Kidney epithelial cell (primary cell): ENCODE measurements at places on chromosomes 1 and 21. TPM values are rescaled to one million over a fixed set of nuclear protein-coding genes. Genes with fewer than 3 reads are reported as not detected.

CD5L gene
- not detected in 2 replicates for total RNA-seq

SLC2A5 gene
- 0.07 TPM in 1 of 2 replicates, not detected in the other for total RNA-seq

PRKCZ gene
- 37.0 and 37.6 TPM in 2 replicates for total RNA-seq

GRCh38 chr21:44849616-44850130 is 23.8 kb downstream of the PTTG1IP start:
- DNase-seq, result no peak

BRINP2 gene
- 0.07 TPM in 1 of 2 replicates, not detected in the other for total RNA-seq

- no peak for DNase-seq
Measured at GRCh38 chr1:56094168-56094567, 485.2 kb downstream of the PLPP3 start.

GRCh38 chr1:186865857-186866256 is 37.1 kb downstream of the PLA2G4A start:
- DNase-seq, result no peak

CNN3 gene
- 223 and 226 TPM in 2 replicates for total RNA-seq

DNA sequence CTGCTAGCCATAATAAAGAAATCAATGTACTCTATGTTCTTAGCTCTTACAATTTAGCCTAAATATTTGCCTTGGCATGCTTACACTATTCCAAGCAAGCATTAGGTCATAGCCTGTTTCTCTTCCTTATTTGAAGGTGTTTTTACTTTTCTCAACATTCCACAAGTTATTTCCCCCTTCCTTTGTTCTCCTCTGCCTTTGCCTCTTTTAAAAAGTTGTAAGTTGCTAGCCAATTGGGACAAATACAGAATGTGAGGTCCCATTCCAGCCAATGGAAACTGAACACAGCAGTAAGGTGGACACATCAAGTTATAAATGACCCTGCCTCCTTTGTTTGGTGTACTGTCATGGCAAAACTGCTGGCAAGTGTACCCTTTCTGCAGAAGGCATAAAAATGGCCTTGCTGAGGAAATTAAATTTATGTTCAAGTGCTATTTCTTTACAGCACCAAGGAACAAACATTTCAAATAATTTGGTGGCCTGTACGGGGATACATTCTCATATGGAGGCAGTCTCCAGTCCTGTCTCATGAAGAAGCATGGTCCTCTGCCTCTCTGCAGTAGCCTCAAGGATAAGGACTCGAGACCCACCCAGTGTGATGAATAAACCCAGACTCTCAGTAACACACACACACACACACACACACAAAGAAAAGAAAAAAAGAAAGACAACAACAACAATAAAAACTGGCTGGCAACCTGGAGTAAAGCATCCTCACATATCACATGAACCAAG is 28.8 kb upstream of the FMO1 start:
- DNase-seq, result no peak

DNA sequence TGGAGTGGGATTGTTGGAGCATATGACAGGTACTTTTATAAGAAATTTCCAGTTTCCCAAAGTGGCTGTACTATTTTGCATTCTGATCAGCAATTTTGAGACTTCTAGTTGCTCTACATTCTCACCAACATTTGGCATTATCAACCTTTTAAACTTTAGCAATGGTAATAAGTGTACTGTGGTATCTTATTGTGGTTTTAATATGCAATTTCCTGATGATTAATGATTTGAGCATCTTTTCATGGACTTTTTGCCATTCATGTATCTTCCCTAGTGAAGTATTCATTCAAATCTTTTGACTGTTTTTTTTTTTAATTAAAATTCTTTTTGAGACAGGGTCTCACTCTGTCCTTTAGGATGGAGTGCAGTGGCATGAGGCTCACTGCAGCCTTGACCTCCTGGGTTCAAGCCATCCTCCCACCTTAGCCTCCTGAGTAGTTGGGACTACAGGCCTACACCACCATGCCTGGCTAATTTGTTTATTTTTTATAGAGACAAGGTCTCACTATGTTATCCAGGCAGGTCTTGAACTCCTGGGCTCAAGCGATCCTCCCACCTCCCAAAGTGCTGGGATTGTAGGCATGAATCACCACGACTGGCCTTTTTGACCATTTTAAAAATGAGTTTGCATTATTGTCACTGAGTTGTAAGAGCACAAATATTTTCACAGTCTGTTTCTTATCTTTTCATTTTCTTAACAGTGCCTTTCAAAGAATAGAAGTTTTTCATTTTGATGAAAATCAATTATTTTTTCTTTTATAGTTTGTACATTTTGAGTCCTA is 7.8 kb upstream of the SLC6A9 start:
- no peak for DNase-seq

GRCh38 chr1:157400766-157401165 is 151.5 kb downstream of the FCRL5 start:
- DNase-seq, result no peak

DNA sequence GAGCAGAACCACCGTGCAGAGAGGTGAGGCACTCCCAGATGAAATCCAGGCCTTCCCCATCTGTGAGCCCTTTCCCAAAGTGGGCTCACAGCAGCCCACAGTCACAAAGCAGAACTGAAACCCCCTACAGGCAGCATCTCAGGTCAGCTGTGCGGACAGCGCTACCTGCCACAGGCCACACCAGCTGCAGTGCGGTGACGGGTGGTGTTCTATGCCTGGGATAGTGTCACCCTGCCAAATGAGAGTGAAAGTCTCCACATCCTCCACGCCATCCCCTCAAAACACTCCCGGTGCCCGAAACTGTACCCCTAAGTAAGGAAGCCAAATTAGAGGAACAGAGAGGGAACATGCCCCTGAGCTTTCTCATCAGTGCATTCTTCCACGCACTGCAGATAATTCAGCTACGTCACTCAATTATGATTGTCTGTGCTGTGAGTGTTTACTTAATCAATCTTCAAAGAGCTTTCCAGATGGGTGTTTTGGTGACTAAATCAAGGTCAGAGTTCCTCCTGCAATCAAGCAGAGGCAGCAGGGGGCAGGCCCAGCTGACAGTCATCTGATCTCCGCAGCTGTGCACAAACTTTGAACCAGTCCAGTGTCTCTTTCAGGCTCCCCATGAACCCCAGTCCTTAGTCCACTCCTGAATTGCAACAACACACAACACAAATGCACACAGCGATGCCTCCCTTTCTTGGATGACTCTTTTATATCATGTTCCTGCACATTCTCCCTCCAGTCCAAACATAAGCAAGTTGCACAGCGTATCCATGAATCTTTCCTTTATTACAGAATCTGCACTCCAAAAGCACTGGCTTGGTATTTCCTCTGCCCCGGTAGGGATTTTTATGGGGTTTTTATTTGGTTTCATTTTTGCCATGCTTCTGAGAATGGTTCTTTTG is 150.0 kb downstream of the TOMM20 start:
- no peak for DNase-seq

KLF17 gene
- total RNA-seq, result not detected in 2 replicates

GRCh38 chr1:37691497-37692077 is 729 bp upstream of the CDCA8 start:
- DNase-seq, result no peak

FMN2 gene
- 0.33 and 1.6 TPM in 2 replicates for total RNA-seq

LCE2C gene
- total RNA-seq, result not detected in 2 replicates

- DNase-seq, result no peak
Measured at GRCh38 chr1:113217447-113218208, 144.6 kb downstream of the LRIG2 start.

GRCh38 chr1:39976732-39977131 is 21.8 kb downstream of the MFSD2A start:
- DNase-seq, result no peak

TOE1 gene
- 11.0 and 14.8 TPM in 2 replicates for total RNA-seq

DNA sequence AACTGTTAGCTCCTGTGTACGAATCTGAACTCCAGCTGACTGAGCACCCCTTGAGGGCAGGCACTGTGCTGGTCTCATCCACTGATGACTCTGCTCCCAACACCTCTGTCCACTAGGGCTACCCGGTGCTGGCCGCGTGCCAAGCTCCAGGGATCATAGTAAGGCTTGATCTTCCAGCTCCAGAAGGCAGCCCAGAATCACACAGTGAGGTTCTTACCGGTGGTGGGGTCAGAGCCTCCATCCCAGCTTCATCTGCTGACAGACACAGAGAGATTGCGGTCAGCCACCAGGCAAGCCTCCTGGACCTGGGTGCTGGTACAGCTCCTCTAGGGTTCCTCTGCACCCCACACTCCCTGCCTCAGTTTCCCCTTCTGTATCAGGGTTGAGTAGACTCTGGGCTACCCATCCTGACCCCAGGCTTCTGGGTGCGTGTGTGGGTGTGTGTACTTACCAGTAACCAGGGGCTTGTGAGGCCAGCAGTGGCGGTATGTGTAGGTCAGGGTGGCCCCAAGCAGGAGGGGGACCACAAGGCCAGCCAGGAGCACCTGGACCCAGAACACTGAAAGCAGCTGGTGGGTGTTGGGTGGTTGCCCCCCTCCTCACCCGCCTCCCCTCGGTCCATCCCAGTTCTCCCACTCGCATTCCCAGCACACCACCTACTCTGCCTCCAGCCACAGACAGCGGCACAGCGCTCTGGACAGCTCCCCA is 3.4 kb downstream of the TNFRSF25 start:
- no peak for DNase-seq

GRCh38 chr1:160739098-160739511 is at the start of gene SLAMF7:
SLAMF7 (plus strand) TSS chr1:160739247; CDS start chr1:160739302, 55 bp downstream.
- DNase-seq, result no peak

NBPF4 gene
- total RNA-seq, result not detected in 2 replicates

DNA sequence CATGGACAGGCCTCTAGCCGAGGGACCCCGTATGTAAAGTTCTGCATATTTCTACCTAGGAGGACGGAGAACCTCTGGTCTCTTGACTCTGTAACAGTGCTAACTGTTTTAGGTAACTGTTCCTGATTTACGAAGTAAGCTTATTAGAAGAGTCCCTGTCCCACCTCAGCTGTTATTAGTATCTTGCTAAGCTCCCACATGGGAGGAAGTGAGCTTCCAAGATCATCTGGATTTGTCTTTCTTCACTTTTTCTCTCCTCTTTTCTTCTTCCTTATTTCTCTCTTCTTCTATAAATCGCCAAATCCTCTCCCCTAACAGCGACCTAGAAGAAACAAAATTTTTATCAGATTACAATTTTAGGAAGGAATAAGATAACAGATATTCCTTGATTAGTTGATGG is 4.4 kb downstream of the CD53 start:
- no peak for DNase-seq

KCNE2 gene
- not detected in 2 replicates for total RNA-seq

WNT3A gene
- total RNA-seq, result not detected in 2 replicates

DNA sequence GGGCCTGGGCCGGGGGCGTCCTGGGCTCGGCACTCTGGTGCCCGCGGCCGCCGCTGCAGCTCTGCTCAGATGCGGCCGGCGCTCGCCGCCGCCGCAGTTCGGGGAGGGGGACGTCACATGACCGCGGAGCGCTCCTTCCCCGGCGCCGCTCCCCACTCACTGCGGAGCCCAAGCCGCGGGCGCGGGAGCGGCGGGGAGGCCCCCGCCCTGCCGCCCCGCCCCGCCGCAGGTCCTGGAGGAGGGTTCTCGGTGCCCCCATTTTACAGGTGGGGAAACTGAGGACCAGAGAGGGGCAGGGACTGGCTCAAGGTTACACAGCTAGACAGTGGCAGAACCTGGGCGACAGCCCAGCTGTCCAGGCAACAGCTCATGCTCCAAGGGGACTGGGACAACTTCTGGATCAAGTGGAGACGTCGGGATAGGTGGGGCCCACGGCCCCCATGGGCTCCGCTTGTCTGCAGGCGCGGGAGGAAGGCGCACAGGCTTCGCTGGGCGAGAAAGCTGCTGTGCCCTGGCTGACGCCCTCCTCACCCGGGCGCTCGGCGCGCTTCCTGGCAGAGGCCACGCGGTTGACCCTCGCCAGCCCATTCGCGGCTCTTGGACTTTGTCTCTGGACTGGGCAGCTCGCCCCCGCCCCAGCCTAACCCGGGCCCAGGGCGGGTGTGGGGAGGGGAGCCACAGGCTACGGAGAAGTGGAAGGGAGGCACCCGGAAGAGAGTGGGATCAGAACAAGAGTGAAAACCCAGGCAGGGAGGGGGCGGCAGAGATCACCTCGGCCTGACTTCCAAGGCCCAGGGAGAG is at the start of gene RAP1GAP:
Gene RAP1GAP, minus strand, starts transcription at position 100 of the 801 bp plus-strand sequence. CDS start 49,325 bp downstream, outside the sequence.
- DNase-seq, result no peak

DNA sequence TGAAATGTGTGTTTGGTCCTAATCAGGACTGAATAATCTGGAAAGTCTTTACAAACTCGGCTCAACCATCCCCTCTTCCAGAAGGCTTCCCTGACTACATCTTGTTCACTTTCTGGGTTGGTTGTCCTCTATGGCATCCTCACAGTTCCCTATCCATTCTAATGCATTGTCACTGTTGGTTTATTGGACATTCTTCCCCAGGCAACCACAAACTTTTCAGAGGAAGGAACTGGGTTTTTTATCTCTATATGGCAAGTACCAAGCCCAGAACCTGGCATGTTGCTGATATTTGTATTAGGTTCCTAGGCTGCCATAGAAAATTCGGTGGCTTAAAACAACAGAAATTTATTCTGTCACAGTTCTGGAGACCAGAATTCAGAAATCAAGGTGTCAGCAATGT is 363.5 kb upstream of the ST6GALNAC5 start:
- DNase-seq, result no peak

- DNase-seq, result no peak
Measured at GRCh38 chr1:169161496-169162194, 55.2 kb downstream of the ATP1B1 start.

FCER1A gene
- total RNA-seq, result not detected in 2 replicates

SMIM34 gene
- 0.14 TPM in 1 of 2 replicates, not detected in the other for total RNA-seq

DNA sequence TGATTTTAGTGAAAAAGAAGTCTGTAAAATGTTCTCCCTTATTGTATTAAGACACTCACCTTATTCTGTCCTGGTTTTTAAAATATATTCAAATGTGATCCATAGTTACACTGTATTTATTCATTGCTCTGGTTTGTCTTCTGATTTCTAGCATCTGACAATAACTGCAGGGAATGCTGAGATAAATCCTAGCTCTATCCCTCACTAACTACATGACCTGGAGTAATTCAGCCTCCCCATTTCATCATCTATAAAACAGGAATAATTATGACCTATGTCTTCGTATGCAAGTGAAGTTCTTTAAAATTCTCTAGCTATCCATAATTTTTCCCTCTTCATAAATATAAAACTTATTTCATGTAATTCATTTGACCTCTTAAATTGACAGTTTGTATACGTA is 104.0 kb upstream of the ESRRG start:
- DNase-seq, result no peak

GRCh38 chr1:8661185-8662110 is 156.0 kb downstream of the RERE start:
- DNase-seq, result peak; percentile 56

GRCh38 chr1:27574001-27574781 is 29.8 kb downstream of the AHDC1 start:
- no peak for DNase-seq

DNA sequence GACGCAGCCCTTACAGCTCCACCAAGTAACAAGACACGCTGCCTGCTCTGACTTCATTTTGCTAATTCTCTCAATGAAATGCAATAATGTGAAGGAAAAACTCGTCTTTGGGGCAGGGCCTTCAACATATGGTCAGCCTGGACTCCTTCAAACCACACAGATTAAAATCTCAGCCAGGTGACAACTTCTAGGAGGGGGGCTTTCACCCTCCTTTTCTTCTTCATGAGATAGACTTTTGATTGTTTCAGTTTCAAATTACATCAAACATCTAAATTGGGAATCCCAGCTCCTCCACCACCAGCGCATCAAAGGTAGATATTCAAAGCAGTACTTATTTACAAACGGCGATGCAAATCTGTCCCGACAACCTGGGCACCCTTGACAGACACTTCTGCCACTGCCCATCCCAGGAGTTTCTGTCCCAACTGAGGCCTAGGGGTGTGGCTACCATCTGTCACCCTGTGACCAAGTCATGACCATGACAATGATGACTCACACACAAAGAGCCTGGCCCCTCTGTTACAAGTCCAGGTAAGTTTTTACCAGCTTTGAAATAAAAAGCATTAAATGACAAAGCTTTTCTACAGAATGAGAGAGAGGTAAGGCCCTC is 29.7 kb downstream of the SSBP3 start:
- DNase-seq, result no peak

BMP8B gene
- 2.8 and 4.3 TPM in 2 replicates for total RNA-seq
